Head of caudate nucleus (tissue), 42 donors: ENCODE measurements at places on chromosomes 6 and 20.

DNA sequence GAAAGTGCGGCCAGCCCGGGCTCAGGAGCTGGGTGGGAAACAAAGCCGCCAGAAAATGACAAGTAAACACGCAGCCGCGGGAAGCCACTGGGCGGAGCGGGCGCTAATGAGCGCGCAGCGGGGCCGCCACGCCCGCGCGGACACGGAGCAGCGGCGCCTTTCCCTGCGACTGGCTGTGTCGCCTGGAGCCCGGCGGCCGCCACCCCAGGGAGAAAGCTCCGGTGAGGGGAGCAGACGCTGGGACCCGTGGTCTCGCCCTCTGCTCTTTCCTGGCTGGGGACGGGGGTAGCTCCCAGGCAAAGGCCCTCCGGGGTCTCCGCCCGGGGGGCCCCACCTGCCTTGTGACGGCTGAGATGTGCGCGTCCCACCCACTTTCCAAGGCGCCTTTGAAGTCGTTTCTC lies 54.9 kb downstream of the PRR18 start:
- DNase-seq, result no peak

- DNase-seq, result no peak
Observed at GRCh38 chr20:4266183-4266582, 250.8 kb upstream of the RNF24 start.

DNA sequence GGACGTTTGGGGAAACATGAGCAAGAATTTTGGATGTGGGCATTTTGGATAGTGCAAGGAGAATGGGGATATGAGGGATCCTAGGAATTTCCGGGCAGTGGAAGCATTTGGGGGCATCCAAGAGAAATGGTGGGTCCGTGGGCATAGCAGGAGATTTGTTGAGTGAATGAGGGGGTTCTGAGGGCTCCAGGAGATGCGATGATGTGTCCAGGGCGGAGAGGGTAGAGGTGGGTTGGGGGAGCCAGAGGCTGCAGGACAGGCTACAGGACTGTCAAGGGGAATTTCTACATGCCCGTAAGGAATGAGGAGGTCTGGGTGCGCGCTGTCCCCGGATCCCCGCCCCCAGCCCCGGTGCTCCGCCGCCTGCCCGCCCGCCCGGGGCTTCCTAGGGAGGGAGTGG lies 364 bp downstream of the FRS3 start:
- no peak for DNase-seq

DNA sequence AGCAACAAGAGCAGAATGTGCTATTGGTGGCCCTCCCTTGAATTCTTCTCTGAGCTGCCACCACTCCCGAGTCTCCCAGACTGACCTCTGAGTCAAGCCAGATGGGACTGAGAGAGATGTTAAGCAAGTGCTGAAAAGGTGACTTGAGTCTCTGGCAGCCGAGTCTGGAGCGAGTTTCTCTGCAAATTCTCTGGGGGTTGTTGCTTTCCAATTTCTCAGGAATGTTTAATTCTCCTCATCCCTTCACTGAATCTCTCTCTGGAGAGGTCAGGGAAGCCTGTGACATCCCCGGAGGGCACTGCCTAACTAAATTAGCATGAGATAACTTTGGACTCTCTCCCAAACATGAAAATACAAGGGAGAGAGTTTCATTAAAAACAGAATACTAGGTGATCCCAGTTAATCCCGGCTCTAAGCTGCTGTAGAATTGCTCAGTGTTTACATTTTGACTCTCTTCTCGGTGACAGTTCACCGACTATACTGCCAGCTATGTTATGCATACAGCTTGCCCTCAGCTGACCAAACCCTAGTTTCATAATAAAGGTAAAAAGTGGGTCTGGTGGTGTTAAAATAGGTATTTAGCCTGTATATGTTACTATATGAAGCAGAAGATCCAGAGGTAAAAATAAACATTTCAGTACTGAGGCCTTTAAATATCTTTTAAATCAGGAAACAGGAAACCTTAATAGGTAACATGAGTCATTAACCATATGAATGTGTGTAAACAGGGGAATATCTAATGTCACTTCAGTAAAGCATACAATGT lies 157.9 kb downstream of the FOXC1 start:
- no peak for DNase-seq

GRCh38 chr20:40110311-40110831 lies 578.7 kb downstream of the MAFB start:
- no peak for DNase-seq

DNA sequence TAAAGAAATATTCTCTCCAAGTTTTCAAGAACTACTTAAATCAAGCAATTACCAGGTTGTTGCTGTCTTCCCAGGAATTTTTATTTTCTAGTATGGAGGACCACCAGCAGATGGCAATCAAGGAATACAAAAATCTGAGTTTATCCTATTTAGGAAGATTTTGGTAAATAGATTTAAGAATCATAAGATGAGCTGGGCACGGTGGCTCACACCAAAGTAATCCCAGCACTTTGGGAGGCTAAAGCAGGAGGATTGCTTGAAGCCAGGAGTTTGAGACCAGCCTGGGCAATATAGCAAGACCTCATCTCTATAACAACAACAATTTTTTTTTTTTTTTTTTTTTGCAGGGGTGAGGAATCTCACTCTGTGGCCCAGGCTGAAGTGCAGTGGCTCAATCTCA lies 19.3 kb upstream of the SEC63 start:
- DNase-seq, result no peak

DNA sequence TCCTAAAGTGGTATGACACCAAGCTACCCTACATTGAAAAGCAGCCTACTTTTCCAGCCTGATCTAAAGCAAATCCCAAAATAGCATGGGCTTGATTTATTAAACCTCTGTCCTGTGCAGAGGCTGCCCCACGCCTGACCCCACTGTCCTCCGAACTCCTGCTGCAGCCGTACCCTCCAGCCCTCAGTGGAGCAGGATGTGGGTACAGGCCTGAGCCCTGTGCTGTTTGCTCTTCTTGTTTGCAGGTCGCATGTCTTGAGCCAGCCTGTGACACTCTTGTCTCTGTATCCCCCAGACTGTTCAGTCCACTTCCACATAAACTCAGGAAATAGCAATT lies 61.2 kb downstream of the RPP40 start:
- no peak for DNase-seq

DNA sequence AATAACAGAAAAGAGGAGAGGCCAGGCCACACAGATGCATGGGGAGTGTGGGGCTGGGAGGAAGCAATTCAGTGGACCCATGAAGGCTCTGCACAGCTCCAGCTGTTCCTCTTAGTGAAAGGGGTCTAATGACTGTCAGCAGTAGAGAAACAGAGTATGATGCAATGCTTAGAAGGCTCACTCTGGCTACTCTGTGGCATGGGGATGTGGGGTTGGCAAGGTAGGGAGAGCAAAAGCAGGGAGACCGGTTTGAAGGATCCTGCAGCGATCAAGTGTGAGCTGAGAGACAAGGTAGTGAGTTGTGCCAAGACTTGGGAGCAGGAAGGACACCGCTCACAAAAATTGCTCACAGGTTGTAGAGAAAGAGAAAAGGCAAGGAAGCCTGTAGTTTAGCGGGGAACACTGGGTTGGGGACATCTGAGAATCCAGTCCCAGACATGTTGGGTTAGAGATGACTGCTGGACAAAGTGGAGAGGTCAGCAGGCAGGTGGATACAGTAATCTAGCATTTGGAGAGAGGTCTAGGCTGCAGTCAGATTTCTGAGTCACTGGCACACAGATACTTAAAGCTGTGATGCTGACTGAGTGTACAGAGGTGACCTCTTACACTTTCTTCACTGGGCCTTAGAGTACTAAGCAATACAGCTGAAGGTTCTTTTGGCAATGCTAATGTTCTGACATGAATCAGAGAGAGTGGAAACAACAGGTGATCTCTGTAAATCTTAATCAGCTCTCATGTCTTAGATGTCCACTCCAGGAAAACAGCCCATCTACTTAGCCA lies 27.1 kb downstream of the NAPB start:
- no peak for DNase-seq

DNA sequence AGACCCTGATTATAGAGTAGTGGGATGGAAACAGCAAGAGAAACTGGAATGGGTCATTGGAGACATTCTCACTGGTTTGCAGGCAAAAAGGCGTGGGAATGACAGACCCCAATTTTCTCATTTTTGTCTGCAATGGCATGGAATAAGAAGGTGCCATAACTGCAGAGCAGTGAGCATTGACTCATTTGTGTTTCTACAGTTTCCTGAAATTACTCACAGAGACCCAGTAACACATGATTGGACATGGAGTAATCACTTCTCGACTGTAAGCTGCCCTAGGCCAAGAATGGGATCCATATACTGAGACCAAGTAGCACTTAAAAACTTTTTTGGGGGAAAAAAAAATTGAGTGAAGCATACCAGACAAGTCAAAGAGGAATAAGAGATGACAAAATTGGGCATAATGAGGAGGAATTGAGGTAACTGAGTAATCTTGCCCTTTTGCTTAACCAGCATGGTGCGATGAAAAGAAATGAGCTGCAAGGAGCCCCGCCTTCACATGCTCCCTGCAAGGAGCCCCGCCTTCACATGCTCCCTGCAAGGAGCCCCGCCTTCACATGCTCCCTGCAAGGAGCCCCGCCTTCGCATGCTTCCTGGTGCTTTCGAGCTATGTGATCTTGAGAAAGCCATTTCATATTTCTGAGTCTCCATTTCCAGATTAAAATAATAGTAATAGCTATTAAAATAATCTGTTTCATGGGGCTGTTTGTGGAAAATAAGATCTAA lies 44.1 kb downstream of the NHSL1 start:
- no peak for DNase-seq

DNA sequence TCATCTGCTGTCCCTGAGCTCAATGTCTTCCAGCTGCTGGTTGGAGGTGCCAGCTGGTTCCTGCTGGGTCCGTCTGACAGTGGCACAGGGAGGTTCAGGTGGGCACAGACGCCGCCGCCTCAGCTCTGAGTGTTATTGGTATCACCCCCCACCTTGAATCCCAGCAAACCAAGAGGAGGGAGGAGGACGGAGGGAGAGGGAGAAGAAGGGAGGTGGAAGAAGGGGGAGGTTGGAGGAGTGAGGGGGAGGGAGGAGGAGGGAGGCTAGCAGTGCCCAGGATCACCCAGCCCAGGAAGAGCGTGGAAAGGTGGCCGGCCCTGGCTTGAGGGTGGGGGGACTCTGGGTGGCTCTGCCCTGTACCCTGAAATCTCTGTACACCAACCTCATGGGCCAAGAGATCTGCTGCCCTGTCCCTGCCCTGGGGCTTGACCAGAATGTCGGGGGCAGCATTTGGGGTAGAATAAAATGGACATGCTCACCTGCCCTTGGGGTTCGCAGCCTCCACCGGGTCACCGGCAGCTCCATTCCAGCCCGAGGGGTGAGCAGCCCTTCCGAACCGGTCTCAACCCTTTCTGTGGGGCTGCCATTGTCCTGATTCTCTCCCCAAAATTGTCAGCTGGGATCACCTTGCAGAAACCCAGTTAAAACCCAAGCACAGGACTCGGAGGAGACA lies 17.1 kb downstream of the NTSR1 start:
- no peak for DNase-seq

DNA sequence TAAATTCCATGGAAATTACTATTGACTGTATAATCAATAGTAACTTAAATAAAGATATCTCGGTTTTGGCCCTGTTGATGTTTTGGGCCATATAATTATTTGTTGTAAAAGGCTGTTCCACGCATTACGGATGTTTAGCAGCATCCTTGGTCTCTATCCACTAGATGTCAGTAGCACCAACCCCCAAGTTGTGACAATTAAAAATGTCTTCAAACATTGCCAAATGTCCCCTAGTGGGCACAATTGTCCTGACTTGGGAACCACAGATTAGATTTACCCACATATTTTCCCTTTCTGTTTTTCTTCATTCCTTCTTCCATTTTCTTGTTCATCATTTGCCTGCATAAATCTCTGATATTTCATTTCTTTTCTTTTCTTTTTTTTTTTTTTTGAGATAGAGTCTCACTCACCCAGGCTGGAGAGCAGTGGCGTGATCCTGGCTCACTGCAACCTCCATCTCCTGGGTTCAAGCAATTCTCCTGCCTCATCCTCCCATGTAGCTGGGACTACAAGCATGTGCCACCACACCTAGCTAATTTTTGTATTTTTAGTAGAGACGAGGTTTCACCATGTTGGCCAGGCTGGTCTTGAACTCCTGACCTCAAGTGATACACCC lies 13.6 kb upstream of the WFDC8 start:
- no peak for DNase-seq

DNA sequence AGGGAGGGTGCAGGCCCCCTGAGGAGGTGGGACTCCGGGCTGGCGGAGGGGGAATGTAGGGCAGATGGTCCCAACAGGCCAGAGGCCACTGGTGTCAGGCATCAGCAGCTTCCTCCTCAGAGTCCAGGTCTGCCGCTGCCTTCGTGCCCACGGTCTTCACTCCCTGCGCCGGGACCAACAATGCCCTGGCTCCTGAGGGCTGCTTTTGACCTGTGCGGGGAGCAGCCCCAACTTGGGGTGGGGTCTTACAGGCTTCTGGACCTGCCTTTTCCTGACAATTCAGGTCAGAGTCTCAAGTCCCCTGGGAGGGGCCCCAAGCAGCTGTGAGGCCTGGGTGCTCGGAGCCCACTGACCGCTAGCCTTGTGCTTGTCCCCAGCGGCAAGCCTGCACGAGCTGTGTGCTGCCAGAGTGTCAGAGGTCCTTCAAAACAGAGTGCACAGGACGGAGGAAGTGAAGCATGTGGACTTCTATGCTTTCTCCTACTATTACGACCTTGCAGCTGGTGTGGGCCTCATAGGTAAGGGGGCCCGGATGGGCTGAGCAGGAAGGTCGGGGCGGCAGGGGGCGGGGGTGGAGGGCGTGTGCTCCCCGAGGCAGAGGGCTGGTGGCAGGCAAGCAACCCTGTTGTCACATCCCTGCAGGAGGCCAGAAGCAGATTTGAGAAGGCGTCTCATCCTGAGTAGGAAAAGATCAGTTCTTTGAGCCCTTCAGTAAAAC lies 25.3 kb upstream of the PYGB start:
- no peak for DNase-seq

- DNase-seq, result no peak
Observed at GRCh38 chr20:48166082-48166835, 381.0 kb upstream of the SULF2 start.

GRCh38 chr6:159790956-159791598 lies 810 bp downstream of the MRPL18 start:
- no peak for DNase-seq

DNA sequence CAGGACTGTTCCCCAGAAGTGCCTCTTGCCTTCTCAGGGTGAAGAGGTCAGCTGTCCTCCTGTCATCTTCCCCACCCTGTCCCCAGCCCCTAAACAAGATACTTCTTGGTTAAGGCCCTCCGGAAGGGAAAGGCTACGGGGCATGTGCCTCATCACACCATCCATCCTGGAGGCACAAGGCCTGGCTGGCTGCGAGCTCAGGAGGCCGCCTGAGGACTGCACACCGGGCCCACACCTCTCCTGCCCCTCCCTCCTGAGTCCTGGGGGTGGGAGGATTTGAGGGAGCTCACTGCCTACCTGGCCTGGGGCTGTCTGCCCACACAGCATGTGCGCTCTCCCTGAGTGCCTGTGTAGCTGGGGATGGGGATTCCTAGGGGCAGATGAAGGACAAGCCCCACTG lies 9.8 kb downstream of the PI16 start:
- DNase-seq, result no peak

GRCh38 chr20:4435225-4435624 lies 286.5 kb upstream of the PRND start:
- DNase-seq, result no peak

DNA sequence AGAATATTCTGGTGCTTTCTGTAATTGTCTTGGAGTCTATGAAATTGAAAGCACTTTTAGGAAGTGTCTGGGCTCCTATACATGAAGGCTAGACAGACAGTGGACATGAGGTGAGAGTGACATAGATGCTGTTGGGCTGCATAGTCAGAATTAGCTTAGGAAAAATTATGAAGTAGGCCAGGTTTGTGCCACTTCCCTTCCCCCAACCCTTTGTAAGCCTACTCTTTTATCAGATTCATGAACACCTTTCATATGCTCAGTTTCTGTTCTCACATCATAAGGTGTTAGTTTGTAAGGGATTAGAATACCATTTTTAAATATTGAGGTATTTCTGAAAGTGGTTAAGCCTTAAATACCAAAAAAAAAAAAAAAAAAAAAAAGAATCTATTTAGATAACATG lies 18.4 kb upstream of the SNPH start:
- DNase-seq, result no peak
